Activated T-cell treated with anti-CD3 and anti-CD28 coated beads for 4 hours (primary cell): ENCODE measurements at places on chromosomes 7 and 10.

DNA sequence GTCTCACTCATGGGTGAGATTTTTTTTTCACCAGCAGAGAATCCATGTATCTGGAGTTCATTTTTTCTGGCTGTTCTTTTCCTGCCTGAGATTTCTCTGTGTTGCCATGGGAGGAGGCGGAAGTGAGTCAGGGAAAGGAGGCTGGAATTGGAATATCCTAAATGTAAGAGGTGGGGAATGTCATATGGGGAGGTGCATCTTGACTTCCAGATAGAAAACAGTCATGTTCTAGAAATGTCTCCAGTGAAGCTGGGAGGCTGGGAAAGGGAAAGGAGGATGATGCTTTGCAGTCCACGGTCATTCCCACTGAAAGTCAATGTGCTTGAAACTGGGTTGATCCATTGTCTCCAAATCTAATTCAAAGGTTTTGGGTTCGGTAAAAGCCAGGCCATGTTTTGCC lies 39.7 kb upstream of the HPS1 start:
- no peak for DNase-seq

DNA sequence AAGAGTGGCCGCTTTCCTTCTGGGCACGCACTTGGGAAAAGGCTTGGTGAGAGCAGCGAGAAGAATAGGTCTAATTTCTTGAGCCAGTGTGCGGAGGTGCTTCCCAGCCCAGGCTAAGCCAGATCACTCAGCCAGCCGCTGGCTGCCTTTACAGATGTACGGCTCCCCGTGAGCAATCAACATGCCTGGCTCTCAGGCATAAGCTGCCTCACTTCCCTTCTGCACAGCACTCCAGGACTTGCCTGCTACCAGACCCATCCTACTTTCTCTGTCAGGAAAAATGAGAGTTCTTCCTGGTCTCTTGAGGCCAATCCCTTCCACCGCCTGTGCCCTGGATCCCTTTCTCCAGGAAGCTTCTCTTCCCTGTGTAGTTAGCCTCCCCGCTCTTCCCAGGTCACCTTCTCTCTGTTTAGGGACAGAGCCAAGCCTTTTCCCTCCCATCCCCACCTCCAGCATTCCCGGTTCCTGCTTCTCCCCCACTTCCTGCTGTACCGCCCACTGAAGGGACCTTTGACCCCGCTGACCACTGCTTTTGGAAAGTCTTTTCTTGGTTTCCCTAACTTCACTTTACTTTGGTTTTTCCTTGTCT lies 1.1 kb upstream of the ACTR3C start:
- DNase-seq: no peak

GRCh38 chr7:86391813-86392212 lies 251.9 kb upstream of the GRM3 start:
- DNase-seq: no peak

- DNase-seq: no peak
These were observed 581 bp downstream of the PTPRZ1 start for GRCh38 chr7:121873289-121874194.

DNA sequence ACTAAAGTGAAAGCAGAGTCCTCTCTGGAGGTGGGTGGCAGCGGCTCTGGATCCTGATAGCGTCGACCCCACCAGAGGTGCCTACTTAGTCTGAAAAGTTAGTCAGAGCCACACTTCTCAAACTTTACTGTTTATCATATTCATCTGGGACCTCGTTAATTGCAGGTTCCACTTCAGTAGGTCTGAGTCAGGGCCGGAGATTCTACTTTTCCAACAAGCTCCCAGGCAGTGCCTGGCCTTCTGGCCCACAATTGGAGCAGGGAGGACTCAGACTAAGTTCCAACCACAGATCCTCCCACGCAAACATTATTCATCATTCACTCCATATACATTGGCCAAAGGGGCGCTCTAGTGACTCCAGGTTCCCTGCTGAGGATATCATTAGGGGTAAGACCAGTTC lies 78.1 kb downstream of the VSTM4 start:
- DNase-seq: no peak
